ENCODE measurements at places on chromosomes 7 and 10. TPM values are rescaled to one million over a fixed set of nuclear protein-coding genes. Genes with fewer than 3 reads are reported as not detected.

LIPM gene
- not detected for total RNA-seq

RELN gene
- 0.04 TPM for total RNA-seq

RBP3 gene
- total RNA-seq, result not detected

NRG3 gene
- not detected for total RNA-seq

PKD1L1 gene
- 0.23 TPM for total RNA-seq

SLC16A9 gene
- total RNA-seq, result 0.07 TPM

SEMA3E gene
- total RNA-seq, result 2.0 TPM

Measured in A549 treated with dexamethasone at 1 μM for 4 hours (cell line).